ENCODE measurements at places on chromosomes 12 and 14.

- no peak for DNase-seq
Measured at GRCh38 chr14:73097421-73097820, 38.9 kb upstream of the PSEN1 start.

DNA sequence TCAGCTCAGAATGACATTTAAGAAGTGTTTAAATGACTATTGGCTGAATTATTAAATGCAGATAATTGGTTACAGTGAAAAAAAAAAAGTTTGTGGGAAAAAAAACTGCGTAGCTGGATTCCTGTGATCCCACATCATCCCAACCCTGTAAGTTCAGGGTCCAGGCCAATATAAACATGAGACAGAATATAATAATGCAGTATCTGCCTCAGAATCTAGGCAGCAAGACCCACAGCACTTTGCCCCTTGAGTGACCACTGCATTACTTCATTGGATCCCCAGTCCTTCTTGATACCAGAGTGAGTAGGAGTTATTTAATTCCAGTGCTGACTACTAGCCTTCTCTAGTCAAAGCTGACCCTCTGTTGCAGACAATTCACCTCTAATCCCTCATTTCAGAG, 272.6 kb downstream of the CCER1 start:
- no peak for DNase-seq

DNA sequence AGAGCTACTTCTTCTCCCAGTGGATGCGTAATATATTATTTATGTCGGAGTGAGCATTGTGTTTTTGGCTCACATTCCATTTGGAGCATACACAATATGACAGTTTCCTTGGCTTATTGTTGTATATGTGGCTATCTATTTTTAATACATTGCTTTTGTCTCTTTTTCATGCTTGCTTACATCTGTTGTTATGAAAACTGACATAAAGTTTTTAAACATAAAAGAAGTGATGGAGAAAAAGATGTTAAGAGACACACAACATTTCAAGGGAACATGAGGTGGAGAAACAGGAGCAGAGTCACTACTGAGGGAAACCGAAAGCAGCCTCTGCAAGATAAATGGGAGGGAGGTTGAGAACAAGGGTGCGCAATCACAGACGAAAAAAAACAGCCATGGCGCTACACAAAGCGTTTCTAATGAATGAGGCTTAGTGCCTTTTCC, 228.4 kb upstream of the NPAS3 start:
- DNase-seq, result no peak

GRCh38 chr12:108432423-108433121, 82.5 kb upstream of the FICD start:
- no peak for DNase-seq

DNA sequence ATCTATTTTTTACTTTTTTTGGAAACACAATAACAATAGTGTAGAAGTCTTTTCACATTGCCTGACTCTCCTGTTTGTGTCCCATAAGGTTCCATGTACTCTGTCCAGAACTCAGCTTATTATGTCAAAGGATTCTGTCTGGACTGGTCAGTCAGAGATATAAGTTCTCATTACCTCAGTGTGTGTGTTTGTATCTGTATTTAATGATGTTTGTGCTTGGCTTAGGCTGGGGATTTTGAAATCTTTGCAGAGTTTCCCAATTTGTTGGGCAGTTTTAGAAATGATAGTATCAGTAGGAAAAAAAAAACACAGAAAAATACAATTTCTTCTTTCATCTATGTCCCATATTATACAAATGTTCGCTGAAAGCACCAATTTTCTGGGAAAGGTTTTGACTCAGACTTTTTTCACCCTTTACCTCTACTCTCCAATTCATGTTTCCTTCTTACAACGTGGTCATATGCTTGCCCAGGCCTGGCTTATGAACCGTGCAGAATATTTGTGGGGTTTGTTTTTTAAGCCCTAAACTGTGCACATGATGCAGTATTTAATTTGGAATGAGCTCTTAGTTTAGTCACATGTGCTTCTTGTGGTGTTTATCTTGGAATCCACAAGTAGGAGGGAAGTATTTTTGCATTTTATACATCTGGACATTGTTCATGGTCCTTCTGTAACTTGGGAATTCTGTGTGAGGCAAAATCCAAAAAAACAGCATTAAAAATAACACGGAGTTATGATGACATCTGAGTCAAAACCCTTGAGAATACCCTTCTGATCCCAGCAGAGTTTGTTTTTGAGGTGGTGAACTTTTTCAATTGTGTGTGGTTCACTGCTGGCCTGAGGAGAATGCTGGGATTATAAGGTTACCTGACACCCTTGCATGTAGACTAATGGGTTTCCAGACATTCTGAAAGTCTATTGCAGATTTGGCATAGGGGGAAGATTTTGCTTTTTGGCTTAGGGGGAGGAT, 121.2 kb downstream of the RAD51B start:
- no peak for DNase-seq

DNA sequence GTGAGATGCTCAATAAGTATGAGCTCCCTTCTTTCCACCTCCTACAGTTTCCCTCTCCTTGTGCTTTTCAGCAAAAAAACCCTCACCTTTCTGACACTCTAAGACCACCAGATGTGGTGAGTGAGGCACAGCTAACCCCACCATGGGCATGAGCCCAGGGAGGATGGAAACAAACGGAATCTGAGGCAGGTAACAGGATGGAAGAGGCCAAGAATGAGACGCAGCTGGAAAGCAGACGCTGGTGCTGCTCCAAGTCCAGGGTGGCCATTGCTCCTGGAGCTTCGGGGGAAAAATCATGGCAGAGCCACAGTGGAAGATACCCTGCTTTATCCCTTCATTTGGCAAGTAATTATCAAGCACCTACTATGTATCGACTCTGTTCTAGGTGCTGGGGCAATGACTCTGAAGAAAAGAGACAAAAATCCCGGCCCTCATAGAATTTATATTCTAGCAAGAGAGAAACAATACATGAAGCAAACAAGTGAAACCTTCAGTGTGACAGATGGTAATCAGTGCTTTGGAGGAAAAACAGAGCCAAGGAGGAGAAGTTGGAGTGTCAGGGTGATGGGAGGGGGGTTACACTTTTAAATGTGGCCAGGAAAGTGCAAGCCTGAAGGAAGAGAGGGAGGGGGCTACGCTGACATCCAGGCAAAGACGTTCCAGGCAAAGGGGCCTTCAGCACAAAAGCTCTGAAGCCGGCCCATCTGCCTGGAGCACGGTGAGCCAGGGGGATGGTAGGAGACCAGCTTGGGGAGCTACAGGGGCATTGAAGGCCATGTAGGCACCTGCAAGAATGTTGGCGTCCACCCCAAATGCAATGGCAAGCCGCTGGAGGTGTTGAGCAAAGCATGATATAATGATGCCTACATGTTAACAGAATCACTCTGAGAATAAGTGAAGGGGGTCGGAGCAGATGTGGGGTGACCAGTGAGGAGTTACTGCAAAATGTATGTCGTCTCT, 154.2 kb downstream of the DPF3 start:
- DNase-seq, result no peak

DNA sequence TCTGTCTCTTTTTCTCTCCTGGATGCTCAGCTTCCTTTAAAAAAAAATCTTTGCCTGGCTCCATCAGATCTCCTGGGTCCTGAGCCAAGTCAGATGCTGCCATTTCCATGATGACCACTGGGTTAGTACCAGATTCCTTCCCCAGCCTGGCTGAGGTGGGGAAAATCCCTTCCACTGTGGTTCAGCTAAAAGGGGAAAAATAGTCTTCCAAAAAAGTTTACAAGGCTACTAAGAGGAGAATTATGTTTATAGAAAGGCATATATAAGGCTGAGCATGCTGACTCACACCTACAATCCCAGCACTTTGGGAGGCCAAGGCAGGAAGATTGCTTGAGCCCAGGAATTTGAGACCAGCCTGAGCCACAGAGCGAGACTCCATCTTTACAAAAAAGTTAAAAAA, 28.4 kb upstream of the GAS2L3 start:
- DNase-seq, result no peak

DNA sequence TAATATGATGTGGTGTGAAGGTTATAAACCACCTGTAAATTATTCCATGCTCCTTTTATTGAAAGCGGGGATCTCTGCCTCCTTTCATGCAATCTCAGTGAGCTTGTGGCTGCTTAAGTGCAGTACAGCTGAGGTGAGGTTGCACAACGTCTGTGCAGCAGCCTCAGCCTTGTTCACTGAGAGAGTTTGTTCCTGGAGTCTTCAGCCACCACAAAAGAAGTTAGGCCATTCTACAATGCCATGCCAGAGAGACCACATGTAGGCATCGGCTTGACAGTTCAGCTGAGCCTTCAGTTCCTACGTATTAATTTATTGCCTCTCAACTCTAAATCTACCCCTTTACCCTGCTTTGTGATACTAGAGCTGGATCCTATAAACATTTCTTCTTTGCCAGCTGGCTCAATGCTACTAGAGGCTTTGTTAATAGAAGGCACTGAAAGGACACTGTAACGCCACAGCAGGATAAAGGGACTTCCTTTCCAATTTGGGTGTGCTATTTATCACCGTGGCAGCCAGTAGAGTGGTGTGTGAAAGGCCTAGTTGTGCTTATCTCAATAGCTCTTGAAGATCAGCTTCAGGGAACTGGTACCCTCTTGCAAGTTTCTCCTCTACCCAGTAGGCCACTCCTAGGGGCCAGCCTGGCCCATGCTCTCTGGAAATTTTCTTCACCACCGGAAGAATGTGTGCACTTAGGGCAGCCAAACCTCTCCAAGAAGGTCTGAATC, 337.7 kb downstream of the IPO8 start:
- peak; percentile 18 for DNase-seq

DNA sequence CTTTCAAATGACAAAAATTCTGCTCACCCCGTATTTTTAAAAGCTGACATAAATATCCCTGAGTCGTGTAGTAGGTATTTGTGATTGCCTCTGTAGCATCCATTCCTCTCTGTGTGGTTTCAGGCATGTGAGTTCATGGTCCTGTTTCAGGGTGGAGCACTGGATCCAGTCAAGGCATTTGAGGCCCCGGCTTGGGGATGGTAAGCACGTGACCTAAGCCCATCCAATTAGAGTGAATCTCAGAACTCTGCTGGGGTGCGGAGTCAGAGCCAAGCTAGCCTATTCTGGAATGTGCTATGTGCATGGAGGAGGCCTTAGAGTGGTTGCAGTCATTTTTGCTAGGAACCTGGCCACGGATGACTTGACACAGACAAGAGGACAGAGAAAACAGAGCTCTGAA, 4.3 kb upstream of the CSRP2 start:
- DNase-seq, result no peak

- no peak for DNase-seq
Measured at GRCh38 chr14:81655423-81656314, 122.0 kb upstream of the SEL1L start.

All from MV-4-11 (cell line).